ENCODE measurements at places on chromosomes 13 and 19.

DNA sequence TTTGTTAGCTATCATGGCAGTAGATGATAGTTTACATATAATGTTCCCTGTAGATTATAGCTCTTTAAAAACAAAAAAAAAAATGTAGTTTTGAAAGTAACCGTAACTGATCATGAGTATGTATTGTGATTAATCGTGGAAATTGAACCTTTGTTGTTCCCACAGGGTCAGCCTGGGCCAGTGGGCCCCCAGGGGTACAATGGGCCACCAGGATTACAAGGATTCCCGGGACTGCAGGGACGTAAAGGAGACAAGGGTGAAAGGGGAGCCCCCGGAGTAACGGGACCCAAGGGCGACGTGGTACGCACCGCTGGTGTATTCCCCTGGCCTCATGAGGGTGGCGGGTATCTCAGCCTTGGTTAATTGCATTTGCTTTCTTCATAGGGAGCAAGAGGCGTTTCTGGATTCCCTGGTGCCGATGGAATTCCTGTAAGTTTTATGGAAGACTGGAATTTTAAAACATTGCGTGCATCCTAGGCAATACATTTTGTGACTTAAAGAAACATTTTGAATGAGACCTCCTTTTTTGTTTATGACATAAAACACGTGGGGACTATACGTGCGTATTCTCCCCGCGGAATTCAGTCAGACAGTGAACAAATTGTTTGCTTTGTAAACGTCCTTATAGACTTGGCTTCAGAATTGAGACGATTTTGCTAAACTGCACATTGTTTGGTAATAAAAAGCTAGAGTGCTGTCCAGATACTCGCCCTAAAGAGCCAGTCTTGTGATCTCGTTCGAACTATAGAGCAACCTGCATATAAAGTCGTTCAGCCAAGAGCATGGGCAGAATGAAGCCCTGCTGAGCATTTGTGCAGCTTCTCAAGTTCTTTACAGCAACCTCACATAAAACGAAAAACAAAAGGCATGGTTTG lies 117.7 kb downstream of the COL4A2 start:
- no peak for DNase-seq

GRCh38 chr19:13727798-13728197 lies 36.5 kb upstream of the MRI1 start:
- no peak for DNase-seq

GRCh38 chr19:35462476-35462953 lies 14.5 kb downstream of the FFAR2 start:
- no peak for DNase-seq

DNA sequence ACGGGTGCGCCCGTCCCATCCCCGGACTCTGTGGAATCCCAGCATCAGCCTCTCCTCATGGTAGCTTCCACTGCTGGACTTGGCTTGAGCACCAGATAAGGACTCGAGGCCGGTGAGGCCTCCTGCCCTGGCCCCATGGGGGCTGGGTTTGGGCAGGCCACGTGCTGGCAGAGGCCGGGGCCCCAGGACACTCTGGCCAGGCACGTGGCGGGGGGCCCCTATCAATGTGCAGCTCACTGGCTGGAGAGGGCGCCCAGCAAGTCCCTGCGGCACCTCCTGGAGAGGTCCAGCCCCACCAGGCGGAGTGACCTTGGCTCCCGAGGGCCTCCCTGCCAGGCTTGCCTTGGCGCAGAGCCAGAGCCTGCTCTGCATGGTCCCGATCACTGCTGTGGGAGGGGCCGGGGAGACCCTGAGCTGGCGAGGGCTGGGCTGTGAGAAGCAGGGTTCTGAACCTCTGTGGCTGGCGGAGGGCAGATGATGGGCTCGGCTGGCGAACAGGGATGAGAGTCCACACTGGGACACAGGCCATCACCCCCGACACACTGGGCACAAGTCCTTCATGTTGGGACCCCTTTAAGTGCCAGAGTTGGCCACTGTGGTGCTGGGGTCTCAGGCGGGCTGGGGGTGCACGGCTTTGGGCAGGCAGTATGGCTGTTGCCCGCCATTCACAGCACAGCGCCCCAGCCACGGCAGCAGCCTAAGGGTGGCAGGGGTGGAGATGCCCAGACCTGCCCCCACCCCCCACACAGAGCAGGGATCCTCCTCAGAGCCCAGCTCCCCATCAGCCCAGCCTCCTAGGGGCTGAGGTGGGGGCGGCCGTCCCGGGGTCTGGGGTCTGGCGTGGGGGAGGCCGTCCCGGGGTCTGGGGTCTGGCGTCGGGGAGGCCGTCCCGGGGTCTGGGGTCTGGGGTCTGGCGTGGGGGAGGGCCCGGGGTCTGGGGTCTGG lies 19.1 kb downstream of the CEBPG start:
- DNase-seq = no peak

DNA sequence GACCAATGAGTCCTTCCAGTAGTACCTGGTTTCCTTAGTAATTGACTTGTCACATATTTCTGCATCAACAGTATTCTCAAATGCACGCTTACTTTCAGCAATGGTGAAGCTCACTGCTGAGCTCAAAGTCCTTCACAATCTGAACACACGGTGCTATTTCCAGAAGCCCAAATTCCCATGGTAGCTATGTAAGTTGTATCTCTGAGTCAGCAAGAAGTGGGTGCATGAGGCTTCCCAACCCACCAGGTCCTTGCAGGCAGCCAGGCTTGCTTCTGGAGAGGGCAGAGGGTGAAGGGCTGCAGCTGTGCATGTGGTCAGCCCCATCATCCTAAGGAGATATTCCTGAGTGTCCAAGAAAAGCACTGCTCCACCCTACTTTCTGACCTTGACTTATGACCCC lies 25.7 kb downstream of the COL4A2 start:
- no peak for DNase-seq

- DNase-seq = no peak
Measured at GRCh38 chr13:77596777-77597176, 61.3 kb downstream of the SCEL start.

DNA sequence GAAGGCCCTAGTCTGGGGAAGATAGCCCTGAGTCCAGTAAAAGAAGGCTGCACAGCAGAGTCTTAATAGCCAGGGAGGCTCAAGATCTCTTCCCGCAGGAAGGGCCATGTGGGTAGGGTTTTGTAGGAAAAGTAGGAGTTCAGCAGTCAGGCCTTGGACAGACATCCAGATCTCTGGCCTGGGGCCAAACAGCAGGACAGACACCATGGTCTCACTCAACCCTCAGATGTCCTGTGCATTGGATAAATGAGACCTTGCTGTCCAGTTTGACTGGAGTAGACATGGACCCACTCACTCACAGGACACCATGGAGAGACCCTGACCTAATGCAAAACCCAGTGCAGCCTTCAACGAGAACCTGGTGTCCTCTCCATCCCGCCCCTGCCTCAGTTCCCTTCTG lies 3.9 kb downstream of the OCEL1 start:
- DNase-seq = no peak

DNA sequence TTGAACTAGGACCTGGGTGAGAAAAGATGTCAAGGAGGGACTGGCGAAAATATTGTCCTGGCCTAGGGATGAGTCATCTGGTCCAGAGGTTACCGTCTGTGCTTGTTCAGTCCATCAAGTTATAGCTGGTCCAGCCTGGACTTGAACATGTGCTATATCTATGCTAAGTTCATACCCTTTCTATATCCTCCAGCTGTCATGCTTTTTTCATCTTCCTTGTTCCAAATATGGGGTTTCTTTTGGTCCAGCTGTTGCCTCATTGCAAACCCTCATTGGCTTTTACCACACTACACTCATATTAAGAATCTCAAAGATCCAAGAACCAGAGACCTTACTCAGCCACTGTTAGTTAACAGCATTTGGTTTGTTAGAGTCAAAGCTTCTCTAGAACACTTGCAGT lies 19.1 kb upstream of the KLF12 start:
- no peak for DNase-seq

GRCh38 chr19:1811472-1811894 lies 593 bp downstream of the ATP8B3 start:
- peak; percentile 42 for DNase-seq

GRCh38 chr19:45973553-45974338 lies at the start of gene NOVA2:
NOVA2 (minus strand) TSS chr19:45973865; CDS start chr19:45973351, 514 bp downstream.
- peak; percentile 84 for DNase-seq

Data from heart right ventricle (tissue), 16 donors.